ENCODE measurements at places on chromosomes 4 and X.

DNA sequence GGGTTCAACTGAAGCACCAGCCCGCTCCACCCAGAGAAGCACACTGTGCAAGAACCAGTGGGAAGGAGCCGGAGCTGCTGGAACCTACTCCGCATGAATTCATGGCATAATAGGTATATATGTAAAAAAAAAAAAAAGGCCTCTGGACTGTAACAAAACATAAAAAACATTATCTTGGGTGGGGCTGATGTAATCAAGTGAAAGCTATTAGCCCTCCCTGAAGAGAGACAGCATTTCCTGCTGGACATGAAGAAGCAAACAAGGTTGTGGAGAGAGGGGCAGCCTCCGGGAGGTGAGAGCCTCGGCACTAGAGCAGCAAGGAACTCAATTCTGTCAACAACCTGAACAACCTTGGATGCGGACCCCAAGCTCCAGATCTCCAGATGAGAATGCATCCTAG lies 50.7 kb downstream of the PLAC1 start:
- no peak for DNase-seq

GRCh38 chrX:136784231-136784630 lies 3.5 kb upstream of the ARHGEF6 start:
- no peak for DNase-seq

GRCh38 chr4:184384810-184385557 lies 89.4 kb downstream of the IRF2 start:
- no peak for DNase-seq

DNA sequence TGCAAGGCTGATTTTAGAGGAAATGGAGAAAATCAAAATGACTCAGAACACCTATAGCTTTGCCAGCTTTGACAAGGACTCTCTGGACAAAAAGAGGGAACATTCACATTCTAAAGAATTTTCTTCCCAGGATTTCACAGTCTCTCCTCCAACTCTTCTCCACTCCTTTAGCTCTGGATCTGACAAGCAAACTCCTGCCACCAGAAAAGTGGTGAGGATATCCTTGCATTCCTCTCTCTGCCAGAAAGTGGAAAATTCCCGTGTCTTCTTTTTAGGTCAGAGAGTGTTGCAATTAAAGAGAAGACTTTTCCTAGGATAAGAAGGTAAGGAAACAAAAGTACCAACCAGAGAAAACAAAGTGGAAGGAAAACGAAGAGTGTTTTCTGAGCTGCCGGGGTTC lies 16.1 kb upstream of the PDGFRA start:
- DNase-seq = no peak

- no peak for DNase-seq
Measured at GRCh38 chr4:114304046-114304445, 294.6 kb upstream of the UGT8 start.

- no peak for DNase-seq
Measured at GRCh38 chr4:25783126-25783525, 79.7 kb downstream of the SEL1L3 start.

DNA sequence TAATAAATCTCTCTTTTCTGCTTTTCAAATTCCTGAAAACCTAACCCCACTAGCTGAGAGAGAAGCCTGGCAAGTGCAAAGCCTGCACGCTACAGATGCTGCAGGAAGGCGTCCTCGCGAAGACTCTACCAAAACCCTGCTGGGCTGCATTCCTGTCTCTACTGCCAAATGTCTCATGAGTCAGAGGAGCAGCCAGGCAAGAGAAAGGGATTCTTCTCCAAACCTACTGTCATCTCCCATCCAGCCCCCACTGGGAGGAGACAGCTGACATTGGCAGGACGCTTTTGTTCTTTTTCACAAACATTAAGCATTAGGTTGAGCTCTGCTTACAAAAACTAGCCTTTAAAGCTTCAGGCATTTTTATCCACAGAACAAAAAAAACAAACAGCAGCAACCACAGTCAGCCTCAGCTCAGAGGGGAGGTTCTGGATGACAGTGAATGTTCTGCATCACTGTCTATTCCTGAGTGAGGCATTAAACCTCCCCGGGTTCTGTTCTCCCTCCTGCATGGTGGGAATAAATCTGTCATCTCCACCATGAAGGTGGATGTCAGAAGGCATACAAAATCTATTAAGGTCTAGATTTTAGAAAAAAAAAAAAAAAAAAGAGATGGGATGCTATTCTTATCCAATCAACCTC lies 18.0 kb downstream of the CRMP1 start:
- DNase-seq = no peak

DNA sequence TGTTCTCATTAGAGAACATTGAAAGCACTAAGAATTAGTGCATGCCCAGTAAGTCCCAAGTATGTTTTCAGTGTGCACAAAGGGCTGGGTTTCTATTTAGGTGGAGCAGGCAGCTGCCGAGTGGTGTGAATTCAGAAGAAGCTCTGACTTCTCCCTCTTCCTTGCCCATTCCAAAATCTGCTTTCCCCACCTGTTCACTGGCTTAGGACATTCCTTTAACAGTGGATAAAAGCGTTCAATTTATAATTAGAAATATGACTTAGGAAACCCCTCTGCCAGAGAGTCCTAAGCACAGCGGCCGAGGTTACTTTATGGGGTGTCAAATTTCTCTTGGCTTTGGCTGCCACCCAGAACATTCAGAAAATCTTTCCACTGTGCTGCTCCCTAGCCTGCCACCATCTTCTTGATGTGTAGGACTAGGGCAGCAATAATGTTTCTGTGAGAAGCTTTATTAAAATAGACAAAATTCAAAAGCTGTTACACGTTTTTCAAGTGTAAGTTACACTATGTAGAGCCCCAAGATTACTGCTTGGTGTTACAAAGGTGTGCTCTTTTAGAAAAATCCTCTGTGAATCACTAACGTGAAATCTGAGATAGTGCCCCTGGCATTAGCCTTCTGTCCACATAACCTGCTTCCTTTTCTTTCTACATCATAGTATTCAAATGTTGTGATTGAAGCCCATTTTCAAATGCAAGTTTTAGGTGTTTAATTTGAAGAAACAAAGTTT lies 191.6 kb upstream of the ANKRD50 start:
- no peak for DNase-seq

DNA sequence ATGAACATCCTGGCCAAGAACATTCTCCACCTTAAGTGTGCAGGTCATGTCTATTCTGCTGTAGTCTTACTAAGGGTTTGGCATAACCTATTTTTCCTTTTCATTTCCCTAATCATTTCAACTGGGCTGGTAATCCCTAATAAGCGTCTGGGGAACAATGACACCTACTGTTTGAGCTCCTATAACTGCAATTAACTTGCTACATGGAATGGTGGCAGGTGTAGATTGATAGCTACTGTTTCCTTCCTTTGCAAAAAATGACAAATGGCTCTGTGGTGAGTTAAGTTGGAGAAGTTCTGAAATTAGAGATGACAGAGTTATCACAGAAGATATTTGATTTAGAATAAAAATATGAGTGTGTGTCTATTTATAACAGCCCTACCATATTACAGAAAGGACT lies 104.5 kb upstream of the NAP1L5 start:
- DNase-seq = no peak

DNA sequence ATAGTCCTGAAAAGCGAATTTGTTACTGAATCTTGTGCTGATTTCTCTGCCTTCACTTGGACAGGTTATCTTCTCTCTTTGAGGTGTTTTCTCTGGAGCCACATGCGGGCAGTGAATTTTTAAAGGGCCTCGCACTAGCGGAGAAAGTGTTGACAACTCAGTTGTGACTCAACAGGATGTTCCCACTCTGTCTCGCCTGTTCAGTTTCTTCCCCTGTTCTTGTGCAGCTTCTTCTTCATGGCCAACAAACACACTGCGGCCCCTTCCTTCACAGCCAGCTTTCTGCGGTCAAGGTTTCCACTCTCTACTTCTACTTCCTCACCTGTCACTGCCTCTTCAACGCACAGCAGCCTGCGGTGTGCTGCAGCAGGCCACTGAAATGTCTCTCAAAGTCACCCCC lies 1.1 kb upstream of the SHROOM4 start:
- DNase-seq = no peak

DNA sequence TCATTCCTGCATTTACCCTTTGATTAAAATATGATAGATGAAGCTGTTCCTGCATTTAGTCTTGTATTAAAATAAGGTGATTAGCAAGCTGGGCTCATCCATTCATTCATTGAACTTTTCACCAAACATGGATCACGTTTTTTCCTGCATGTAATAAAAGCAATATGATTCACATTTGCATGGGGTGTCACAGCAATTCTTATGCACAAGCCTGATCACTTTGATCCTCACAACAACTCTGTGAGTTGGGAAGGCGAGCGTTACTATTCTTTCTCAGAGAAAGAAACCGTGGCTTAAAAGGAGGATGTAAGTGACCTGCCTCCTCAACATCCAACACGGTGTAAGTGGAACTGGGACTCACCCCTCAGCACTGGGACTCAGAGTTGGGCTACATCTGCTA lies 20.0 kb downstream of the CHRNA9 start:
- DNase-seq = no peak
